ENCODE measurements at places on chromosomes 3 and 15.

- DNase-seq, result no peak
These were observed at the start of gene CORO2B for GRCh38 chr15:68578980-68579935. CORO2B (plus strand) TSS chr15:68578993; CDS start chr15:68579263, 270 bp downstream.

DNA sequence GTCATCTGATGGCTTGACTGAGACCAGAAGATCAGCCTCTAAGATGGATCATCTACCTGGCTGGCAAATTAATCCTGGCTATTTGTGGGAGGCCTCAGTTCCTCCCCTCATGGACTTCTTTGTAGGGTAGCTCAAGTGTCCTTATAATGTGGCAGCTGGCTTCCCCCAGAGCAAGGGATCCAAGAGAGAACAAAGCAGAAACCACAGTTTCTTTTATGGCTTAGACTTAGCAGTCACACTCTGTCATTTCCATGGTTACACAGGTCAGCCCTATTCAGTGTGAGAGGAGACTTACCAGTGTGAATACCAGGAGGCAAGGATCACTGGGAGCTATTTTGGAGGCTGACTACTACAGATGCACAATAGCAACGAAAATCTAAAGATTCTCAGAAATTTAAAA lies 15.3 kb upstream of the ARL14 start:
- DNase-seq, result no peak

DNA sequence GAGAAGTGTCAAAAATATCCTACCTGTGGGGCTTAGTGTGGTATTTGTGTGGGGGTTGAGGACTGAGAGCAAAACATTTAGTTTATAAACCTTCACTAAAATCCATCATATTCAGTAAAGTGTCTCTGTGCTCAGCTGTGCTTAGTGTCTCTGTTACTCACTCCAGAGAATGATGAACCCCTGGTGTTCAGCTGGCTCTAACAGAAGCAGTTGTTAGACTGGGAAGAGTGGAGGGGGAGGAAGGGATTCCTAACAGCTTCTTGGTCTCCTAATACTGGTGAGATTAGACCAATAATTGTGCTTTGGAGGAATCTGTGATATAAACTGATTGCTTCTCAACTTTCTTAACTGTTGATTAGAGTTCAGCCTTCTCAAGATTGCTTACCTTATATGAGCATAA lies 1123.5 kb downstream of the ROBO2 start:
- no peak for DNase-seq

- DNase-seq, result no peak
These were observed 48.9 kb upstream of the NAALADL2 start for GRCh38 chr3:174810254-174810653.

GRCh38 chr3:64578797-64579196 lies 109.0 kb downstream of the ADAMTS9 start:
- no peak for DNase-seq

DNA sequence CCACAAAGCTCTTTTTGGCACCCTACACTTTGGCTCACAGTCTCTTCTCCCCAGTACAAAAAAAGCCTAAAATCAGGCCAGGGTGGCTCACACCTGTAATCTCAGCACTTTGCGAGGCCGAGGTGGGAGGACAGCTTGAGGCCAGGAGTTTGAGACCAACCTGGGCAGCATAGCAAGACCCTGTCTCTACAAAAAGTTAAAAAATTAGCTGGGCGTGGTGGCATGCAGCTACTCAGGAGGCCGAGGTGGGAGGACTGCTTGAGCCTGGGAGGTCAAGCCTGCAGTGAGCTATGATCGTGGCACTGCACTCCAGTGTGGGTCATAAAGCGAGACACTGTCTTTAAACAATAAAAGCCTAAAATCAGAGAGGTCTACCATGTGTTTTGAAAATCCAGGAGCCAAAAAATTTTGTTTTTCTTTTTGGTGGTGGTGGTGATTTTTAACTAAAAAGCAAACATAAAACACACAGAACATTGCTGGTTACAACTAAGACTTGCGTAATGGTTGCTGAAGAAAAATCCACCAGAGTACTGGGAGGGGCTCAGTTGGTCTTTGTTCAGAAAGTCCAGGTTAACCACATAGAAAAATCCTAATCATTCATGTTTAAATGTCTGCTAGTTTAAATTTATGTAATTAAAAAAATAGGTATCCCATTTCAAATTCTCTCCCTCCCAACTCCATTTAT lies 1.6 kb upstream of the MAN2C1 start:
- DNase-seq, result no peak

GRCh38 chr3:105869861-105870755 lies 1.3 kb upstream of the CBLB start:
- DNase-seq, result no peak

DNA sequence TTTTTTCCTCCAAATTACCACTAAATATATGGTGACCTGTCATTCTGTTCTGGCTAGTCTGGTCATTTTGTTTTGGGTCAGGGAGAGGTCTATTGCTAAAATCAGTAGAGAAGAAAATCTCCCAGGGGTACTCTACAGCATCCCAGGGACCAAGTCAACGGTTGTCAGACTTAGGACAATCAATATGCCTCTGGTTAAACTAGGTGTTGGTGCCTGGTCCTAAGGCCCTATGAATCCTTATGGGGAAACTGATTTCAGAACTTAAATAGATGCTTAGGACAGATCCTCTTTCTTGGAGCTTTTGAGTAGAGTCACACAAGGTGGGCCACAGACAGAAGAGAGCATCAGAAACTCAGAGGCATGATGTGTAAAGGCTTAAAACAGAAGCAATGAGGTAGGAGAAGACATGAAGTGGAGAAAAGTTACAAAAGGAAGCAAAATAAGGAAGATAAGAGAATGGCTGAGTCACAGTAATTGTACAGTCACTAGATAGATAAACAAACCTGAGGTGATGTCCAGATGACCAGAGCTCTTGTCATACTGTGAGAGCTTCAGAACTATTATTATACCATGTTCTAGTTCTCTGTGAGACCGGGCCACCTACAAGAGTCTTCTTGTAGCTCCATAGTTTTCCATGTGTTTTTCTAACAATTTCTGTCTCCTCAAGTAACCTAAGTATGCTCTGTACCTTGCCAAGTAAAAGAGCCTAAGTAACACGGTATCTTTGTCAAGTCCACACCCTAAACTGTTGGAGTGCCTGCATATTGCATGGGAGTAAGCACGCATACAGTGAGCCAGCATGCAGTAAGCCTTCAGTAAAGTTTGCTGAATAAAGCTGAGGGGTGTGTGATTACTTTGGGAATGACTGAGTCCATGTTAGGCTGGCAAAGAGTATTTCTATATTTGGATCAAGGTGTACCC lies 44.6 kb upstream of the LEKR1 start:
- no peak for DNase-seq

- no peak for DNase-seq
These were observed 62.3 kb downstream of the SENP2 start for GRCh38 chr3:185648396-185648795.

GRCh38 chr3:48426401-48426909 lies 3.4 kb downstream of the PLXNB1 start:
- no peak for DNase-seq

- DNase-seq, result no peak
These were observed 142.7 kb upstream of the IGF1R start for GRCh38 chr15:98505611-98506031.

GRCh38 chr15:61205346-61205921 lies 23.7 kb downstream of the RORA start:
- DNase-seq, result no peak

DNA sequence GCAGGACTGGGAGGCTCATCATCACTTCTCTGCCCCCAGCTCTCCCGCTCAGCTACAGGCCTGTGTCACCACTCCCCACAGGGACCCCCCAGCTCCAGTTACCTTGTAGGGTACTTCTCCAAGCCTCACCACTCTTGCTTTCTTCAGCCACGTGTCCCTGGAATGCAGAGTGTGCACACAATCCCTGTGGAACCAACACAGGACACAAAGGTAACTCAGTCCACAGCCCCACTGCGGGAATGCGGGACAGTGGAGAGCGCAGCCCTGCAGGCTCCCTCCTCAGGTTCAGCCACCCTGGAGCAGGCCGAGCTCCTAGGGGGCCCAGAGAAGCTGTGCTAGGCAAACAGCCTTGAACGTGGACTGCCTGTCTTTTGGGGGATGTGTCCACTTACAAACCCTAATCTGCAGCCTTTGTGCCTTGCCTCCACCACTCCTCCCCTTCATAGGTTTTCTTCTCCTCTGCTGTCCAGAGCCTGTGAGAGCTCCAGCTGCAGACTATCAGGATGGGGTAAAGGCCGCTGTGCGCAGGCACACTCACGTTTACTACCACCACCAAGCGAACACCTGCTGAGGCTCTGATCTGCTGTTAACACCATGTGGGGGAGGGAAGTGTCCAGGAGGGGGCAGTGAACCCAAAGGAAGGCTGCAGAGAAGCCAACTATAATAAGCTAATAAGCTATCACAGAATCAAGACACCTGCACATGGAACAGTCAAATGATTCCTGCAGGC lies 26.0 kb downstream of the XPC start:
- DNase-seq, result no peak

DNA sequence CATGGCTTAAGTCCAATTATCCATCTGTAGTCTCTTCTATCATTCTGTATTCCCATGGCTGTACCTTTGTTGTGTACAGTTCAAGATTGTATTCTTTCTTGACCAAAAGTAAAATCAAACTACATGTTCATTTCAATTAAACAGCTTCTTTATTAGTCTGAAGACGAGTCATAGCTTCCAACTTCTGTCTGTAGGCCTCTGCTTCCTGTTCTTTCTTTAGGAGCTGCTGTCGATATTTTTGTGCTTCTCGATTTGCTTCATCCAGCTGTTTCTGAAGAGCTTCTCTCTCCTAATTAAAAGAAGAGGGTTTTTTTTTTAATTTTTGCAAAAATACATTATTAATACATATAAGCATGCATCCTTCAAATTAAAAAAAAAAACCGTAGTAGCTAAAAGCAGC lies 13.0 kb upstream of the HDC start:
- no peak for DNase-seq

GRCh38 chr3:143811602-143812001 lies 36.7 kb downstream of the SLC9A9 start:
- DNase-seq, result no peak

DNA sequence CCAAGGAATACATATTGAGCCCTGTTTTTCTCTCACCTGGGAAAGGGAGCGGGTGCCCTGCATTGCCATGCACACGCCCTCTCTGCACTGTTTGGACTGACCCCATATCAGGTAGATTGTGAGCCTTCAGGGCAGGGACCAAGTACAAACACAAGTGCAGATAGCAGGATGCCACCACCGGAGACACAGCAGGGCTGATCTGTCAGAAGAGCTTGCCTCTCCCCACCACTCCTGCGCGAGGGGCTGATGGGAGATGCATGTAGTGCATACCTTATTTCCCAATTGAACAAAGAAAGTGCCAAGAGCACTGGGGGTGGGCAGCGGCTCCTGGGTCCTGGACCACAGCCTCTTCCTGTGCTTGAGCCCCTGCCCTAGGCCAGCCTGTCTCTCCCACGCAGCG lies 9.0 kb upstream of the SLCO2A1 start:
- no peak for DNase-seq

GRCh38 chr3:72185549-72186399 lies 400.8 kb upstream of the PROK2 start:
- DNase-seq, result no peak

- DNase-seq, result no peak
These were observed 226.7 kb upstream of the ALCAM start for GRCh38 chr3:105139881-105140560.

DNA sequence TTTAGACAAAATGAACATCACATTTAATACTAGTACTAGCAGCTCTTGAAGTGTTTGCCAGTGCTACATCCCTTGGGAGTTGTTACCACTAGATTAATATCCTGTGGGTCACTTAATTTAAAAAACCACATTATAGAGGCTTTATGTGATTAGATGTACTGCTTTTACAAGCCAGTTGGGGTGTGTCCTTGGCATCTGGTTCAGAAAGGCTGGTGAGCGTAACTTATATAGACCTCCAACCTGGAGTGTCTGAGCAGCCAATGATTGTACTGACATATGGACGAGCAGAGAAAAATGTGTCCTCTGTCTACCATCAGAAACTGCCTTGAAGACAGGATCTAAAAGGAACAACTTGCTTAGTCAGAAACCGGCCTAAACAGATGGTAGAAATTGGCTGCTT lies 306.2 kb upstream of the ATP11B start:
- DNase-seq, result no peak

- DNase-seq, result no peak
These were observed 12.2 kb upstream of the RASGRP1 start for GRCh38 chr15:38576837-38577236.

DNA sequence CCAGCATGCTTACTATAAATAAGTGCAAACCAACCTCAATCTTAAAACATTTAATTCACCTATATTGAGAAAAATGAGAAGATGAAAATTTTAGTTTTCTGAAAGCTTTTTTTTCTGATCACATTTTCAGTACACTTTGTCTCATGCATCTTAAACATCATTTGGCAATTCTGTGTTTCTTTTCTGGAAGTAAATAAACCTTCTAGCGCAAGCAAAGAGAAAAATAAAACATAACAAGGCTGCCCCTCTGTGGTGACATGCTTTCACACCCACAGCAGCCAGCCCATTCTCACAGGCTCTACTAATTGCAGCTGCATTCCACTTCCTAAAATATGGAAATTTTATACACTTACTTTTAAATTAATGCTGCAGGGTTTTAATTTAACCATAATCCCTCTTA lies 90.1 kb downstream of the NEK10 start:
- no peak for DNase-seq

- no peak for DNase-seq
These were observed 74.4 kb downstream of the AAGAB start for GRCh38 chr15:67180035-67180434.

- no peak for DNase-seq
These were observed 91.9 kb upstream of the SNRPN start for GRCh38 chr15:24862726-24863521.

DNA sequence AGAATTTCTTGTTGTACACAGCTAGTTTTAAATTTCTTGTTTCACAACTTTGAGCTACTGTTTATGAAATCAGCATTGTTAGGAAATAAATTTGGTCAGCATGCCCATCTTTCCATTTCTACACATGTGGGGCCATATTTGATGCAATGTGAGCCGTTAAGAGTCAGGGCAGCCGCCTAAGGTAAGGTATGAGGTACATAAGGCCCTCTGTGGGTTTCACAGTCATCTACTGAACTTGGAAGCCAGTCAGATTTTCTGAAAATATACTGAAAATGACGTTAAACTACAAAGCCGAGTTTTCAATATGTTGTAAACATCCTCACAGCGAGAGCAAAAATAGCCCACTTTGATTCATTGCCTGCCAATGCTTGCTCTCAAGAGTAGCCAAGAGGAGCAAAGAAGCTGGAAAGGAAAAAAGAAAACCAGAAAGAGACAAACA lies 94.7 kb upstream of the PDZRN3 start:
- no peak for DNase-seq

DNA sequence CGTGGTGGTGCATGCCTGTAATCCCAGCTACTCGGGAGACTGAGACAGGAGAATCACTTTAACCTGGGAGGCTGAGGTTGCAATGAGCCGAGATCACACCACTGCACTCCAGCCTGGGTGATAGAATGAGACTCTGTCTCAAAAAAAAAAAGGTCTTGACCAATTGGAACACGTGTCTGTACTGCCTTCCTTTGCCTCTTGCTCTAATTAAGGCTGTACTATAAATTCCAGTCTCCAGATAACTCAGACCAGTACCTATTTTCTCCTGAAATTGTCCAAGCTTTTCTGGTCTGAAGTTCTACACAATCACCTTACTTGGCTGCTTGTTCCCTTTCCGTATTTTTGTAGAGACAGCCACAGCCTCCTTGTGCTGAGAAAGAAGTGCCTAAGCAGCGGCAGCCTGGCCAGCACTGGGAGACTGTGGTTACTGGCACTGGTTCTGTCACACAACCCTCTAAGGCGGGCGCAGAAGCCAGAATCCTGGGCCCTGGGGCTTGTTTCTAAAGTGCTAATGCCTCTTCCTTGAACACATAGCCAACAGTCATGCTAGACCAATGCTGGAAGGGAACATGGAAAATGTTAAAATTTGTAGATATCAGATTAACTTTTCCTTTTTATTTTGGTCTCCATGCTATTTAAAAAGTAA lies 6.2 kb upstream of the CEP70 start:
- DNase-seq, result no peak

Data from activated T-helper 1 cell treated with anti-CD3 and anti-CD28 coated beads, Interleukin-2, amount 50 U/mL, for 16 hours (primary cell).